ENCODE measurements at places on chromosomes 4 and X. TPM values are rescaled to one million over a fixed set of nuclear protein-coding genes. Genes with fewer than 3 reads are reported as not detected.
A peak's percentile ranks its signal among the peaks of the same experiment; 100 is the strongest.

Gene POU3F4
- total RNA-seq: not detected

Gene CPXCR1
- total RNA-seq: not detected

- H3K27me3 ChIP-seq: no peaks in the 10 kb centered on the region
- no peaks in the 10 kb centered on the region for H3K36me3 ChIP-seq
- H3K27ac ChIP-seq: no peak overlapping the region
- H3K4me1 ChIP-seq: no peaks in the 10 kb centered on the region
- no peak for DNase-seq
These were observed 35.3 kb downstream of the PNPLA4 start for GRCh38 chrX:7891928-7892327.

DNA sequence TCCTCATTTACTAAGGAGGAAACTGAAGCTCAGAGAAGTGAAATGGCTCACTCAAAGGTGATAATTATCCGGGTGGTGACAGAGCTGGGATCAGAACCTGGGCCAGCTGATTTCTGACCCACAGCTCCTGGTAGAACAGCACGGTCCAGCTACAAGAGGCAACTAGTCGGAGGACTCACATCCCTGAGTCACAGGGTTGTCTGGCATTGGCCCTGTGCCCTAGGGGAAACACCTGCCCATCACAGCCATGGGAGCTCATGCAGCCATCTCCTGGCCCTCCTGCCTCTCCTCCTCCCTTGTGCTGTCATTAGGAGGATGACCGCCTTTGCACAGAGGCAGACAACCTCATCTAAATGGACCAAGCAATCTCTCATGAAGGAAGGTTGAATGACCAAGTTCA is 115.2 kb upstream of the TSPAN5 start:
- DNase-seq: no peak
- no peaks in the 10 kb centered on the region for H3K36me3 ChIP-seq
- H3K27ac ChIP-seq: no peak overlapping the region
- no peaks in the 10 kb centered on the region for H3K4me1 ChIP-seq

GRCh38 chr4:5050520-5051277 is 581 bp upstream of the STK32B start:
- H3K4me3 ChIP-seq: peak overlapping the region; percentile 48
- no peaks in the 10 kb centered on the region for H3K36me3 ChIP-seq
- H3K27me3 ChIP-seq: no peaks in the 10 kb centered on the region

DNA sequence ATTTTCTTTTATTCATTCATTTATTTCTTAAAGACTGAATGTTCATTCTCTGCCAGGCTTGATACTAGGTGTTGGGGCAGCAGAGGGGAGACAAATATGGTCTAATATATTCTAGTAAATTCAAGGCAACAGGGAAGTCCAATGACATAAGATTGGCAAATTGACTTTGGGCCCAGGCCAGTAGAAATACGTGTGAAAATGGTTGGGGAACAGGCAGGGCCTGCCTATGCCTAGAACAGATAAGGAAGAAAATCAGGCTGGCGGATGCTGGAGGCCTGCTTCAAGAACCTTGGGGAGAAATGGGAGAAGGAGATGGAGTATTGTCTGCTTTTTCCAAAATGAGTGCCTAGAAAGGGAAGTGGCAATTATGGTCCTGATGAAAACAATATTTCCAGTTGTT is 108.6 kb downstream of the RTL5 start:
- peaks cover 21% of the 10 kb centered on the region for H3K4me1 ChIP-seq
- DNase-seq: no peak
- no peak overlapping the region for H3K27ac ChIP-seq
- no peaks in the 10 kb centered on the region for H3K36me3 ChIP-seq

Gene PABPC1L2B
- not detected for total RNA-seq

Gene VSIG4
- total RNA-seq: 283 TPM

Gene GPM6B
- 251 TPM for total RNA-seq

- H3K27ac ChIP-seq: no peak overlapping the region
- no peak for DNase-seq
- H3K4me3 ChIP-seq: no peak overlapping the region
- no peaks in the 10 kb centered on the region for H3K36me3 ChIP-seq
These were observed 119.1 kb upstream of the OTUD4 start for GRCh38 chr4:145299380-145300076.

Gene SLC10A7
- 10.6 TPM for total RNA-seq

- no peak overlapping the region for H3K27ac ChIP-seq
- H3K27me3 ChIP-seq: no peaks in the 10 kb centered on the region
- no peak for DNase-seq
- H3K36me3 ChIP-seq: no peaks in the 10 kb centered on the region
These were observed 2.9 kb upstream of the FTSJ1 start for GRCh38 chrX:48472851-48473703.

Gene POLN
- total RNA-seq: 7.3 TPM

Gene OCIAD1
- 85.1 TPM for total RNA-seq

DNA sequence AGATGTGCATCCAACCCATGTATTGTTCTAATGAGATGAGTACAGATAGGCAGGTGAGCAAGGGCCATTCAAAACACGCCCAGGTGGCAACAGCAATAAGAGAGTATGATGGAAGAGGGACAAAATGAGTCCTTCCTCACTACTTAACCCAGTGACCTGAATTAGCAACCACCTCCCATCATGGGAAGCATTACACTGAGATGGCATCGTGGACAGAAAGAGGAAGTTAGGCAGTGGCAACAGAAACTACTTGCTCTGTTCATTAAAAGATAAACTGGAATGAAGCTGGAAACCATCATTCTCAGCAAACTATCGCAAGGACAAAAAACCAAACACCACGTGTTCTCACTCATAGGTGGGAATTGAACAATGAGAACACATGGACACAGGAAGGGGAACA is 17.2 kb downstream of the RXFP1 start:
- DNase-seq: no peak
- no peaks in the 10 kb centered on the region for H3K4me1 ChIP-seq
- no peaks in the 10 kb centered on the region for H3K36me3 ChIP-seq
- H3K27me3 ChIP-seq: no peaks in the 10 kb centered on the region
